Stimulated activated CD8-positive, alpha-beta memory T cell treated with anti-CD3 and anti-CD28 coated beads, Interleukin-4, amount 100 ng/mL, for 1 hour (primary cell): ENCODE measurements at places on chromosomes 3 and 15.

DNA sequence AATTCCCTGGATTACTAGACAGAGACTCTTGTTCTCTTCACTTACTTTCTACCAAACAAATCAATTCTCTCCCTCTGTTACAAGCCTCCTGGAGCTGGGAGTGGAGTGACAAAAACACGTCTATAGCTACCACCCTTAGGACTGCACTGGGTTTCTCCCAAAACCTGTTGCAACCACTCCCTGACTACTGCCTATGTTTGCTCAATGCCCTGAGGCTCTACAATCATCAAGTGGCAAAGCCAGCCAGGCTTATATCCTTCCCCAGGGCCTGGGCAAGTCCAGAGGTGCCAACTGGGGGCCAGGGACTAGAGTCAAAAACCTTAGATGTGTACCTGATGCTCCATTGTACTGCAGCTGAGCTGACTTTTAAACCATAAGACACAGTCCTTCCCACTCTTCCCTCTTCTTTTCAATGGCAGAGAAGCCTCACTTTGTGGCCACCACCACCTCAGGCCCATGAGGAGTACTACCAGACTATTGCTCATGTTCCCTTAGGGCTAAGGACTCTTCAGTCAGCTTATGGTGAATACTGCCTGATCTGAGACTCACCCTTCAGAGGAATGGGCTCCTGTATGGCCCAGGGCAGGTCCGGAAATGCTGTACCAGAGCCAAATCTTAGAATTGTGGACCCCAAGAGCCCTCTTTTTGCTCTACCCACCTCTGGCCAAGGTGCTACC lies 125.4 kb upstream of the PLCL2 start:
- no peak for DNase-seq

- no peak for DNase-seq
These were observed 55.8 kb downstream of the ABTB1 start for GRCh38 chr3:127728417-127729015.

DNA sequence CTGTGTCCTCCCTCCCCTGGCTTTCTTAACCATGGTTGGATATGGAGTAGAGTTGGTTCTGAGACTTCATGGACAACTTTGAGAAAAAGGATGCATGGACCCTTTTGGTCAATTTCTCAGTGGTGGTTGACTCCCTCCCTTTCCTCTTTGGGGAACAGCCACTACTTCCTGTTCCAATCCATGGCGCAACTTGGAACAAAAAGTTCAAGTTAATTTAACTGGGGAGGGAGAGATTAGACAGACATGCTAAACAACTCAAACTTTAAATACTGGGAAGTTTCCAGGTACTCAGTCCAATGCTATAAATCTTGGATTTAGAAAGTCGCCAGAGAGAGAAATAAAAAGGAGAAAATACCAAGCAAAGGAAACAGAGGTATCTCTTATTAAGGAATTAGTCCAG lies 202.2 kb downstream of the PDZRN3 start:
- no peak for DNase-seq

- no peak for DNase-seq
These were observed 36.0 kb downstream of the MCF2L2 start for GRCh38 chr3:183392186-183393034.

DNA sequence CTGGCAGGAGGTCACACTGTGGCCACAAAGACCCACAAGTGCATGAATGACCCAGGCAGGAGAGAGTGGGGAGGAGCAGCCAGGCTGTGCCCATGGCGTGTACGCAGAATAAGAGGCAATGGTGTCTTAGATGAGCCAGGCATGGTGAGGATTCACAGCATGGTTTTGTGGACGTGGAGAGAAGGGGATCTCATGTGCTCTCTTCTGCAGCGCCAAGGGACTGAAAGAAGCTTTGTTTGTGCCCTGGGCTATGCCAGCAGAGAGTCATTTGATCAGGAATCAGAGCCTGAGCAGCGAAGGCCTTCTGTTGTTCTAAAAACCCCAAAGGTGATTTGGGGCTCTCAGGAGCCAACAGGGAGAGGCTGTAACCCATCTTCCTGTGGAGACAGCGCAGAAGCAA lies 18.7 kb upstream of the RPP14 start:
- DNase-seq: no peak

- no peak for DNase-seq
These were observed 22.9 kb upstream of the CCNL1 start for GRCh38 chr3:157182879-157183278.

DNA sequence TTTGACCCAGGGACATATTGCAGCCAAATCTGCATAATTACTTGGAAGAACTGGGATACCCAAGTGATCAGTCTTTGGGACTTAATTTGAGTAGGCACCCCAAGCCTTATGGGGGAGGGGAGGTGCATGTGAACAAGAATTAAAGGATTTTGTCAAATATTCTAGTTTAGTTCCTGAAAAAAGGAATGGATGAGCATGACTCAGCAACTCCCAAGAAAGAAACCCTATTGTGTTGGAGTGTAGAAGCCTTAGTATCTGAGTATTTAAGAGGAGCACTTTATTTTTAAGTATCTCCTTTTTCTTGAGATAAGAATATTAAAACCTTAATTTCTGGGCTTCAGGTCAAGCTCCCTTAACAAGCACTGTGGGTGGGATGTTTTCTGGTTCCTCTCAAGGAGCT lies 222.4 kb downstream of the CD47 start:
- no peak for DNase-seq

- DNase-seq: no peak
These were observed 151.6 kb upstream of the MEF2A start for GRCh38 chr15:99413955-99414754.

DNA sequence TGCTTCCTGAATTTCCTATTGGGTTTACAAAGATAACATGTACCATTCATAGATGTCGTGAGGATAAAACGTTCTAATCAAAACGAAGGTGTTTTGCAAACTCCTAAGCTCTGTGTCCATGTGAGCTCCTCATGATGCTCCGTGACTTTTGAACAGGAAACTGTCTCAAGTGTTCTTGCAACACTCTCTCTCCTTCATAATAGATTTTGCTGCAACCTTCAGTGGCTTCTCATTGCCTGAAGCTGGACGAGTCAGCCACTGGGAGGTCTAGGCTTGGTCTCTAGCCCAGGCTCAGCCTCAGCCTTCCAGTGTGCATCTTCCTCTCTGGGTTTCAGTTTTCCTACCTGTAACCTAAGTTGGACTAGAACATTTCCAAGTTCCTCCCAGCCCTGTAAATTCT lies 18.7 kb upstream of the BCL2A1 start:
- DNase-seq: no peak

- no peak for DNase-seq
These were observed 16.6 kb upstream of the PARP6 start for GRCh38 chr15:72288796-72289596.

GRCh38 chr3:66644549-66644948 lies 143.7 kb upstream of the LRIG1 start:
- DNase-seq: no peak
